Sigmoid colon (tissue), 7 donors: ENCODE measurements at places on chromosomes 7 and 10. TPM values are rescaled to one million over a fixed set of nuclear protein-coding genes. Genes with fewer than 3 reads are reported as not detected.
A peak's percentile ranks its signal among the peaks of the same experiment; 100 is the strongest.

IL6 gene
- not detected for polyA plus RNA-seq

- H3K4me1 ChIP-seq: peaks cover 10% of the 10 kb centered on the region
- no peaks in the 10 kb centered on the region for H3K36me3 ChIP-seq
- no peaks in the 10 kb centered on the region for H3K27me3 ChIP-seq
- H3K4me3 ChIP-seq: no peak overlapping the region
- no peak for DNase-seq
These were observed 282.7 kb upstream of the SEMA3D start for GRCh38 chr7:85469446-85470010.

GRCh38 chr10:74828946-74829345 lies 2.5 kb downstream of the KAT6B start:
- DNase-seq: no peak
- no peaks in the 10 kb centered on the region for H3K36me3 ChIP-seq
- H3K4me3 ChIP-seq: no peak overlapping the region
- H3K4me1 ChIP-seq: no peaks in the 10 kb centered on the region

DNA sequence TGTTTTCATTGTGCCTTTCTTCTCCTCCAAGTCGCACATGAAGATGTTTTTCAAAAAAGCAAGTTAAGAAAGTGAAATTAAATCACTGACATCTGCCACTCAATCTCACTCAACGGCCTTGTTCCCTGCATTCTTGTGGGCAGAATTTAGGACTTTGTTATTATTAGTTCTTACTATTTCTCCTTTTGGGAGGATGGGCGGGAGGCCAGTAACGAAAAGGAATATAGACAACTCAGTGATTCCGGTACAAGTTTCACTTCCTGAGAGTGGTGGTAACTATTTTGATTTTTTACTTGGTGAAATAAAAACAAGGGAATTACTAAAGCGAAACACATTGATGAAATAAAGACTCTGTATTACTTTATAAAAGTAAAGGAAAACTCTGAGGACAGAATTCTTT lies 231.9 kb upstream of the HABP2 start:
- DNase-seq: no peak
- H3K36me3 ChIP-seq: no peaks in the 10 kb centered on the region
- no peak overlapping the region for H3K27ac ChIP-seq
- no peaks in the 10 kb centered on the region for H3K27me3 ChIP-seq
- H3K4me3 ChIP-seq: no peak overlapping the region

DNA sequence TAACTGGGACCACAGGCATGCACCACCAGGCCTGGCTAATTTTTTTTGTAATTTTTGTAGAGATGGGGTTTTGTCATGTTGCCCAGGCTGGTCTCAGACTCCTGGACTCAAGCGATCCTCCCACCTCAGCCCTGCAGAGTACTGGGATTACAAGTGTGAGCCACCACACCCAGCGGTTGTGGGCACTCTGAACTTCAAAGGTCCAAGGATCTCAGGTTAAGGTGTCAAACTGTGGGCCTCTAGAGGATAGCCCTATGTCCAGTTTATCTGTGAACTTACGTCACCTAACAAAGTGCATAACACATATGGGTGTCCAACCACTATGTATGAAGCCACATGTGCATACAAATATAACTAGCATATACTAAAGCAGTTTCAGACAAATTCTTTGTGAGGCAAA lies 3.2 kb upstream of the IL2RA start:
- no peaks in the 10 kb centered on the region for H3K27me3 ChIP-seq
- no peak overlapping the region for H3K4me3 ChIP-seq
- no peak overlapping the region for H3K27ac ChIP-seq
- DNase-seq: peak; percentile 58

DNA sequence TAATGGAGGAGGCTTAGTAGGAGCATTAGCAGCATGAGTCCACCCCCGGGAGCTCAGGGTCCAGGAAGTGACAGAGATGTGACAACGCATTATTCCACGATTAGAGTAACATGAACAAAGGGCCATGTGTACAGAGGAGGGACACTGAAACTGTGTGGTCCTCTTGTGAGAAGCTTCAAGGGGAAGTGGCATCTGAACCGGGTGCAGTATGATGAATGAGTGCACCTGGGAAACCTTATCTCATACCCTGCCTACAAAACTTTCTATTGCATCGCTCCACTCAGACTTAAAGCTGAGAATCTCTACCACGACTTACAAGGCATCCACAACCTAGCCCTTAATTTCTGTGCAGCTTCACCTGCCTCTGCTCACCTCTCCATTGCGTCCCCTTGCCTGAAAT lies 115.3 kb upstream of the AMPH start:
- H3K4me1 ChIP-seq: no peaks in the 10 kb centered on the region
- no peak for DNase-seq
- H3K27ac ChIP-seq: no peak overlapping the region
- H3K4me3 ChIP-seq: no peak overlapping the region
- no peaks in the 10 kb centered on the region for H3K27me3 ChIP-seq

GRCh38 chr10:117788911-117789310 lies 246.4 kb downstream of the EMX2 start:
- H3K4me3 ChIP-seq: no peak overlapping the region
- no peak for DNase-seq
- no peaks in the 10 kb centered on the region for H3K36me3 ChIP-seq
- H3K27ac ChIP-seq: no peak overlapping the region
- H3K4me1 ChIP-seq: no peaks in the 10 kb centered on the region
- H3K27me3 ChIP-seq: no peaks in the 10 kb centered on the region

DNA sequence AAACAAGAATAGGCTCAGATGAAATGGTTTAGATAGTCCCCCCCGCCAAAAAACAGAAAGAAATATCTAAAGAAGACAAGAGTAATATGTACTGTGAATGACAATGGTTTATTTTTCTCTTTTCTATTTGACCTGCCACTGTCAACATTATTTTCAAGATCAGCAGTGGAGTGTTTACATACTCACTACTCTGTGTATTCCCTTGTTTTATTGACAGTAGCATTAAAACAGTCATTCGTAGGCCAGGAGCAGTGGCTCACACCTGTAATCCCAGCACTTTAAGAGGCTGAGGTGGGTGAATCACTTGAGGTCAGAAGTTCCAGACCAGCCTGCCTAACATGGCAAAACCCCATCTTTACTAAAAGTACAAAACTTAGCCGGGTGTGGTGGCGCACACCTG lies 245.3 kb upstream of the SLC26A5 start:
- no peaks in the 10 kb centered on the region for H3K27me3 ChIP-seq
- no peak overlapping the region for H3K4me3 ChIP-seq
- DNase-seq: no peak
- no peaks in the 10 kb centered on the region for H3K4me1 ChIP-seq
- no peaks in the 10 kb centered on the region for H3K36me3 ChIP-seq
- no peak overlapping the region for H3K27ac ChIP-seq
